ENCODE measurements at places on chromosomes 11 and 22.
A peak's percentile ranks its signal among the peaks of the same experiment; 100 is the strongest.

DNA sequence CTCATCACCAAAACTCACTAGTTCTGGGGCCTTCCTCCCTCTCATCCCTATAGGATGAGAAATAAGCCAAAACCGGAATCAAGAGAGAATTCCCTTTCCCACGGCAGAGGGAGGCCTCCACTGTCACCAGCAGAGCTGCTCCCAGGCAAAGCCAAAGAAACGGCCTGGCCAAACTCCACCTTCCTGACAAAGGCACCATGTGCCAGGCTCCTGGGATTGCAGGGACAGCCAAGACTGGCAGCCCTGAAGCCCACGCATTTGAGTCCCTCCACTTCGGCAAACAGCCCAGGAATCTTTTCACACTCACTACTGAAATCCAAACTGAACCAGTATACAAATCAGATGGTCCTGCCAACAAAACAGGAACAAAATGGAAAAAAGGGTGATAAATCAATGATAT is 6.1 kb downstream of the SMCO4 start:
- no peak for DNase-seq

- no peak for DNase-seq
Observed at GRCh38 chr22:30822216-30823014, 127.7 kb downstream of the OSBP2 start.

GRCh38 chr22:44464000-44464399 is 34.0 kb downstream of the RTL6 start:
- no peak for DNase-seq

DNA sequence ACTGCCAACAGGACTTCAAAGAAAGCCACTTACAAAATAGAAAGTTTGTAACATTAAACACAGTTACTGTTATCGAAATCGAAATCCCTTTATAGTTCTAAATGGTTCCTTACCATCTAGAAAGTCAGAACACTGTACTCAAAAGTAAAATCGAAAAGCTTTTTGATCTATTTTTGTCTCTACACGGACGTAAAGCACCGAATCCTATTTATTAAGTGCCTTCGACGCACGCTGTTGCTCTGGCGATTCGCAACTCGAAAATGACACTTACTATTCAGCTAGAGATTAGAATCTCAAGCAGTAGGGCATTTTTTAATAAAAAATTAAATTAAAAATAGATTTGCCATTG is 78.3 kb downstream of the LARGE1 start:
- no peak for DNase-seq

DNA sequence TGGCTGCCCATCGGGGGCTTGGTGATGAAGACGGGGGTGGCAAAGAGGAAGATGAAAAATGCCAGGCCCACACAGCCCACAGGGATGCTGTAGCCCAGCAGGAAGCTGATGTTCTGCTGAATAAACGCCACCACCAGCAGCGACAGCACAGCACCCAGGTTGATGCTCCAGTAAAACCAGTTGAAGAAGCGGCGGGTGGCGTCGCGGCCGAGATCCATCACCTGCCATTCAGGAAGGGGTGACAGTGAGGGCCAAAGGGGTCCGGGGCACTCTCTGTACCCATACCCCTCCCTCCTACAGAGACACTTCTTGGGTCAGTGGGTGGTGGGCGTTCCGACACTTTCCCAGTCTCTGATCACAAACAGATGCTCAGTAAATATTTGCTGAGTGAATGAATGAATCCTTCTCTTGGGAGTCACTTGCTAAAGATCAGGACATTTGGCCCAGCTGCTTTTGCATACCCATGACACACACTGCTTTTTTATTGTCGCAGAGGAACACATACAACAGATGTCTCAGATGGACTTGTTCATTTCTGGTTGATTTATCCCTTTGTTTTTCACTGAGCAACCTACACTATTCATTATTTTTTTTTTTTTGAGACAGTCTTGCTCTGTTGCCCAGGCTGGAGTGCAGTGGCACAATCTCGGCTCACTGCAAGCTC is 5.2 kb downstream of the SLC15A3 start:
- no peak for DNase-seq

DNA sequence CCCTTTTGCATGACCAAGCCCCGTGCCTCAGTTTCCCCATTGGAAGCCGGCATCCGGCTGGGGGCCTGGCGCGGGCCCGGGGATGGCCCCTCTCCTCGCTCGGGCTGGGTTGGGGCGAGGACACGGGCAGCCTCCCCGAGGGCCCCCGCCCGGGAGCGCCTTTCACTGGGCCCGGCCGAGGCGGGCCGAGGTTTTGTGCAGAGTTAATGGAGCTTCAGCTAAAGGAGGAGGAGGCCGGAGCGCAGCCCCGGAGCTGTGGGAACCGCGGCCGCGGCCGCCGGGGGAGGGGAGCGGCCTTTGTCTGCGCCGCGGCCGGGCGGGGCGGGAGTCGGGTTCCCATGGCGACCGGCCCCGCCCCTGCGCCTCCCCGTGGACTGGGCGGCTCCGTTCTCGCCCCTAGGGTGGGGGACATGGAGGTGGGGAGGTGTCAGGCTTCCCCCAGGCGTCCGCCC is 1.4 kb upstream of the MAPK11 start:
- DNase-seq: no peak

DNA sequence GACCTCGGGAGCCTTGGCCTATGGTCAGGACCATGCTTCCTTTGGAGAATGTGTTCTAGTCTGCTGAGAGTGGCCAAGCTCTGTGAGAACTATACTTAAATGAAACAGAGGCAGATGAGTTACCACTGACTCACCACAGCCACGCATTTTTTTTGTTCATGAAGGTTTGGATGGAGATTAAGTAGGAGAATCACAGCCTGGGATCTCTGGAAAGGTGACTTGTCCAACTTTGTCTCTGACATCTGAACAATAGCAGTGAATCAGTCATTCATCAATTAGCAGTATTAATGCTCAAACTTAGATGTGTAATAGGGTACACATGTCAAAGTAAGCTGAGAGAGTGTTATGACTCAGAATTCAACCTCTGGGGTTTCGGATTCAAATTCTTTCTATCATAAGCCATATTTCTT is 100.7 kb upstream of the ANO3 start:
- DNase-seq: no peak

GRCh38 chr22:17101475-17102296 is 16.9 kb downstream of the IL17RA start:
- no peak for DNase-seq

- peak; percentile 43 for DNase-seq
Observed at GRCh38 chr22:33923660-33924246, 3.5 kb upstream of the LARGE1 start.

- no peak for DNase-seq
Observed at GRCh38 chr11:118636569-118637290, 29.3 kb downstream of the PHLDB1 start.

- DNase-seq: no peak
Observed at GRCh38 chr11:94800414-94800813, 32.3 kb downstream of the AMOTL1 start.

- DNase-seq: no peak
Observed at GRCh38 chr22:33325232-33326004, 267.2 kb upstream of the SYN3 start.

DNA sequence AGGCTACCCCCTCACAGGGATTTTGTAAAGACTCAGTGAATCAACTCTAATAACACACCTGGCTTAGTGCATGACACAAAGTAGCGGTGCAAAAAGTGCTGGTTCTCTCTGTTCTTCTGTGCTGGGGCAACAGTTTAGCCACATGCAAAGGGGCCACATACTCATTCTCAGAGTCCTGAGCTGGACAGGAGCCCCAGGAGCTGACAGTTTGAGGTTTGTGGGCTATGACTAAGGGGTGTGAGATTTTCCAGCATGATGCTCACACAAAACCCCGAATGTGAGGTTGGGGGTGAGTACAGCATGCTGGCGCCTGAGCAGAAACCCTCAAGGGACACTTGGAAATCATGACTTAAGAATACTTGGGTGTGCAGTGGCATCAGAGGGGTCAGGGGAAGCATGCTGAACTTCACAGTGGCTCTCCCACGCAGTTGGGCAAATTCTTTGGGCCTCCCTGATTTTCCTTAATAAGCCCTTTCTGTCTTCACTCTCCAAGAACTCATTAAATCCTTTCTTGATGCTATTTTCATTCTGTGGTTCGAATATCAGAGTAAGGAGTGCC is 31.0 kb downstream of the TMPRSS5 start:
- no peak for DNase-seq

GRCh38 chr11:118319337-118319707 is 14.8 kb downstream of the CD3E start:
- no peak for DNase-seq

DNA sequence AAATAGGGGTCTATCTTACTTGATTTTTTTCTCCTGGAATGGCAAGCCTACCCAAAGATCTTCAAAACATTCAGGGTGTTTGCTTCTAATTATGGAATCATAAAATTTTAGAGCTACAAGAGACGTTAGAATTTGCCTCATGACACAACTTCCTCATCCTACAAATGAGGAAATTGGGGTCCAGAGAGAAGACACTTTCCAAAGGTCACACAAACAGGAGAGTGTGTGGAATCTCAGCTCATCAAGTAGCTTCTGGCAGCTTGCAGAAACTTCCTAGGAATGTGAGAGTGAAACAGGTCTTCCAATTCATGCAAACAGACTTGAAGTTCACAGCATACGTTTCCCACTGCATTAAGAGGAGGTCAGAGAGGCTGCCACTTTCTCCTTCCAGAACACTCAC is 976.0 kb downstream of the OPCML start:
- no peak for DNase-seq

DNA sequence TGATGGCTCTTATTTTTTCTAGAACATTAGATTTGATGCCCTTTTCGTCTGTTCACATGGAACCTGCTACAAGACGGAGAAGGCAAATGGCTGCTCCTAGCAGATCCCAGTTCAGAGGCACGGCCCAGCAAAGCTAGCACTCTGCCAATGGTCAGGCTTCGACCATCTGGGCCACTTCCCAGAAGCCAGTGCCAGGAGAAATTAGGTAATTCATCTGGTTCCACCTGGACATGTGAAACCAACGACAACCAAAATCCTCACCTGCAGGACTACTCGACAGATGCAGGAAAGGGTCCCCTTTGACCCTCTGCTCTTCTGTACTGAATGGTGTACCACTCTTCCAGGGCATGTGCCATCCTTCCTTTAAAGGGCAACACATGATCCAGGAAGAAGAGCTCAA is 25.4 kb downstream of the MICAL3 start:
- DNase-seq: no peak

- peak; percentile 60 for DNase-seq
Observed at GRCh38 chr11:21949763-21950413, 243.0 kb upstream of the ANO5 start.

DNA sequence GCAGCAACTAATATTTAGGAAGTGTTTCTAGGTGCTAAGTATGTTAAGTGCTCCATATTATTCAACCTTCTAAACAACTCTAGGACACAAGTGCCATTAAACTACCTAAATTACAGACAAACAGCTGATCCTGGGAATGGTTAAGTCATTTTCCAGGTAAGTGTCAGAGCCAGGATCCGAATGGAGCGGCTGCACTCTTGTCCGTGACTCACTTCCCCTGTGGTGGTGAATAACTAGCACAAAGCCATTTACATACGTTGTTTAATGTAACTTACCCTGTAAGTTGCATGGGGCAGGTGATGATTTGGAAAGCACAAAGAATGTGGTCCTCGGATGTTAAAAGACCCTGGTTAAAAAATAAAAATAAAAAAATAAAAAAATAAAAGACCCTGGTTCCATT is 8.8 kb upstream of the PRG2 start:
- no peak for DNase-seq

GRCh38 chr11:57490456-57491248 is 24.9 kb downstream of the SLC43A1 start:
- no peak for DNase-seq

DNA sequence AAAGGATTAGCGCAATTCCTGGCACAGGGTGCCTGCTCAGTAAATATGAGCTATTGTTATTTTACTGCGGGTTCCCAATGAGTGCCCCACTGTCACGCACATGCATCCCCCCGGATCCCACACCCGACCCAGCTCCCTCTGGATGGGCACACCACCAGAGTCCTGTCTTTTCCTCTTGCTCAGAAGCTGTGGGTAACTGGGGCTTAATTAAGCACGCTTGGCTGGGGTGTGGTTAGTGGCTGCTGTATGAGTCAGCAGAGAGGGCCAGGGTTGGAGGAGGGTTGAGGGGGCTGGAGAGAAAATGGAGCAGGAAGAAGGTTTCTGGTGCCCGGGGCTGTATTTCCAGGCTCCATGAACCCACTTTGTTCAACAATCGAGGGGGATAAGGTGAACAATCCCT is 30.3 kb upstream of the NECTIN1 start:
- no peak for DNase-seq

DNA sequence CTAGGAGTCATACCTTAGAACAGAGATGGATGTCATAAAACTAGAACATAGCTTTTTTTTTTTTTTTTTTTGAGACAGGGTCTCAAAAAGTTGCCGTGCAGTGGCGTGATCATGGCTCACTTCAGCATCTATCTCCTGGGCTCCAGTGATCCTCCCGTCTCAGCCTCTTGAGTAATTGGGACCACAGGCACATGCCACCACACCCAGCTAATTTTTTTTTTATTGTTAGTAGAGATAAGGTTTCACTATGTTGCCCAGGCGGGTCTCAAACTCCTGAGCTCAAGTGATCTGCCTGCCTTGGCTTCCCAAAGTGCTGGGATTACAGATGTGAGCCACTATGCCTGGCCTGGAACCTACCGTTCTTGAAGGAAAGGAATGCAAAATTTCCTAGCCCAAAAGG is 8.8 kb upstream of the CEP295 start:
- DNase-seq: no peak

DNA sequence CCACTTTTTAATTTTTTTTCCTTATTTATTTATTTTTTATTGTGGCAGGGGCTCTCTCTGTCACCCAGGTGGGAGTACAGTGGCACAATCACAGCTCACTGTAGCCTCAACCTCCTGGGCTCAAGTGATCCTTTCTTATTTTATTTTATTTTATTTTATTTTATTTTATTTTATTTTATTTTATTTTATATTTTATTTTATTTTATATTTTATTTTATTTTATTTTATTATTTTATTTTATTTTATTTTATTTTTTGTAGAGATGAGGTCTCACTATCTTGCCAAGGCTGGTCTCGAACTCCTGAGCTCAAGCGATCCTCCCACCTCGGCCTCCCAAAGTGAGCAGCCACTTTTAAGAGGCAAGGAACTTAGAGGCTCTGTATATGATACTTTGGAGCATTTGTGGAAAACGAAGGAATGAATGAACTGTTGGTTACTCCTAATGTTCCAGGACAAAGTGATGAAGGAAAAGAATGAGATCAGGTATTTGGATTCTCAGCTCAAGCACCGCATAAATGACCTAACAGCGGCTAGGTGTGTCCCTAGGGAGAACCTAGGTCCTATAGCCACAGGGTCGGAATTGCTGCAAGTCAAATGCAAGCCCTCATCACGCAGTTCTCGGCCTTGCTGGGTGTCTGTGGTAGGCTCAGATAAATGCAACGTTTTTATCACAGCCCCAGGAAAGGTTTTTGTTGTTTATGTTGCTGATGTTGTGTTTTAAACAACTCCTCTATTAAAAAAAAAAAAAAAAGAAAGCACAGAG is 36.5 kb downstream of the ASCL2 start:
- no peak for DNase-seq

GRCh38 chr11:85269109-85269508 is 358.0 kb downstream of the DLG2 start:
- DNase-seq: no peak
